ENCODE measurements at places on chromosomes 16 and 17.

GRCh38 chr17:79671085-79671694 lies 59.6 kb upstream of the ENPP7 start:
- DNase-seq, result no peak

- DNase-seq, result no peak
Measured at GRCh38 chr16:79047337-79047736, 553.2 kb downstream of the MAF start.

DNA sequence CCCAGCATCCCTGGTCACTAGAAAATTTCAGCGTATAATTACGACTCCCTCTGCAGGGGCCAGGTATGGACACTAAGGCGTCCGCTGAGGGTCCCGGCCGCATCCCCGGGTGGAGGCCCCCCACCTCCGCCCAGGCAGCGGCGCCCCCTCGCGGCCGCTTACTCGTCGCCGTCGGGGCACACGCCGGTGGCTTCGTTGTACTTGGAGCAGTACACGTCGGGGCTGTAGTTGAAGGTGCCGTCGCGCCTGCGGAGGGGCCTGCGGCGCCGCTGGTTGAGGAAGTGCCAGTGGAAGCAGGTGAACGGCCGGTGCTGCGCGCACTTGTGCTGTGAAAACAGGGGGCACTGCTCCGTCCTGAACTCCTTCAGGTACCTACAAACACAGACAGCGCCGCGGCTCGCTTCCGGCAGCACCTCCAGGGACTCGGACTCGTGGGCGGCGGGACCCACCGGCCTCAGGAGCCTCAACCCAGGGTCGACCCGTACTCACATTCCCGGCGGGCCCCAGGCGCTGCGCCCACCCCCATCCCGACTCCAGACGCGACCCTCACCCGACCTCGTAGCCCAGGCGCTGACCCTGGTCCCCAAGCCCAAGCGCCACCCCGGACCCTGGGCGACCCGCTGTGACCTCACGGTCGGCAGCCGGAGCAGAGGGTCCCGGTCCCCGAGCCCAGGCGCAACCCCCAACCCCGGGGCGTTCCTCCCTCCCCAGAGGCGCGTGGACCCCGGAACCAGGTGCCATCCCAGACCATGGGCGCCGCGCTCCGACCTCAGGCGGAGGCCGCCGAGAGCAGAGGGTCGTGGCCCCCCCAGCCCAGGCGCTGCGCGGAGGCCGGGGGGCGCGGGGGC lies 596 bp downstream of the UNKL start:
- no peak for DNase-seq

DNA sequence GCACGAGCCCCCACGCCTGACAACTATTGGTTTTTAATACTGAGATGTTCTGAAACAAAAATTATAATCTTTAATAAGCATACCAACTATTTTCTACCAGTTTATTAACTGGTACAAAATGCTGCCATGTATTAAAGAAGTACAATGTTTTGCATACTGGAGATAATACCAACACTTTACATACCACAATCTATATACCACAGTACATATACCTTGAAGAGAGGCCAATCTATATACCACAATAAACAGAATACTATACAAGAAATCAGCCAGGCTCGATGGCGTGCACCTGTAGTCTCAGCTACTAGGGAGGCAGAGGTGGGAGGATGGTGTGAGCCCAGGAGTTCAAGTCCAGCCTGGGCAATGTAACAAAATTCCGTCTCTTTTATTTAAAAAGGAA lies 9.9 kb downstream of the GPATCH8 start:
- DNase-seq, result no peak

DNA sequence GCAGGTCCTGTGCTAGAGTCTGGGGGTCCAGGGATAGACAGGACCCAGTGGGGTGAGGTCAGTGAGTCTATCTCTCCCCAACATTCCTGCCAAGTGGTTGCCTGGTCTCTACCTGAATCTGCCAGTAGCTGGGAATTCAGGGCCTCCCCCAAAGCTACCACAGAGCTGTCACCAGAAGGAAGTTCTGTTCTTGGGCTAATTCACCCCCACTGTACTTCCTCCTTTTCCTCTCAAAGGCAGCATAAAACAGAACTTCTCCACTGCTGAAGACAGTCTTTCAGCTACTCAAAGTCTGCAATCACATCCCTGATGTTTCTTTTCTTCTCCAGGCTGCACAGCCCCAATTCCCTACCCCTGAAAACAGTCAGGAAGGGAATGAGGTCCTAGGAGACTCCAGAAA lies 8.7 kb downstream of the CAMTA2 start:
- DNase-seq, result no peak

DNA sequence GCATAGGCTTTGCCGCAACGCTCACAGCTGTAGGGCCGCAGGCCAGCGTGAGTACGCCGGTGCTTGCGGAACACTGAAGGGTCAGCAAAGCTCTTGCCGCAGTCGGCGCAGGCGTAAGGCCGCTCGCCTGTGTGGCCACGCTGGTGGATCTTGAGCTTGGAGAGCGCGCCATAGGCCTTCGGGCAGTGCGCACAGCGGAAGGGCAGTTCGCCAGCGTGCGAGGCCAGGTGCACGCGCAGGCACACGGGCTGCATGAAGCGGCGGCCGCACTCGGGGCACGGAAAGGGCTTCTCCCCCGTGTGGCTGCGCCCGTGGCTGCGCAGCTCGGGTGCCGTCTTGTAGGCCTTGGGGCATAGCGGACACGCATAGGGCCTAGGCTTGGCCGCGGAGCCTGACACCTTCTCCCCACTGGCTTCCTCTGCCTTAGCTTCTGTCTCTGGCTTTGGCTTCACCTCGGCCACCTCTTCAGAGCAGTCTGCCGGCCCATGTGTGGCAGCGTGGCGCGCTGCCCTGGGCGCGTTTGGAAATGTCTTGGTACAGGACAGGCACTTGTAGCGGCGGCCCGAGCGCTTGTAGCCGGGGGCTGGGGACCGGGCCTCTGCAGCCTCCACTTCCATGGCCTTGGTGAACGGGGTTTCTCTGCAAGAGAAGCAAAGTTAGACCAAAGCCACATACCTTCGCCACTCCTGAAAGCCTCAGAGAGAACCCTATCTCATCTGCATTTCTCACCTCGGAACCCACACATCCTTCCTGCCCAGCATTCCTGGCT lies 10.0 kb downstream of the ZNF668 start:
- DNase-seq, result no peak

All from activated CD8-positive, alpha-beta memory T cell treated with anti-CD3 and anti-CD28 coated beads for 1 hour (primary cell).